ENCODE measurements at places on chromosomes 12 and 14.

- DNase-seq, result no peak
These were observed 577 bp downstream of the DTX3 start for GRCh38 chr12:57604992-57605810.

DNA sequence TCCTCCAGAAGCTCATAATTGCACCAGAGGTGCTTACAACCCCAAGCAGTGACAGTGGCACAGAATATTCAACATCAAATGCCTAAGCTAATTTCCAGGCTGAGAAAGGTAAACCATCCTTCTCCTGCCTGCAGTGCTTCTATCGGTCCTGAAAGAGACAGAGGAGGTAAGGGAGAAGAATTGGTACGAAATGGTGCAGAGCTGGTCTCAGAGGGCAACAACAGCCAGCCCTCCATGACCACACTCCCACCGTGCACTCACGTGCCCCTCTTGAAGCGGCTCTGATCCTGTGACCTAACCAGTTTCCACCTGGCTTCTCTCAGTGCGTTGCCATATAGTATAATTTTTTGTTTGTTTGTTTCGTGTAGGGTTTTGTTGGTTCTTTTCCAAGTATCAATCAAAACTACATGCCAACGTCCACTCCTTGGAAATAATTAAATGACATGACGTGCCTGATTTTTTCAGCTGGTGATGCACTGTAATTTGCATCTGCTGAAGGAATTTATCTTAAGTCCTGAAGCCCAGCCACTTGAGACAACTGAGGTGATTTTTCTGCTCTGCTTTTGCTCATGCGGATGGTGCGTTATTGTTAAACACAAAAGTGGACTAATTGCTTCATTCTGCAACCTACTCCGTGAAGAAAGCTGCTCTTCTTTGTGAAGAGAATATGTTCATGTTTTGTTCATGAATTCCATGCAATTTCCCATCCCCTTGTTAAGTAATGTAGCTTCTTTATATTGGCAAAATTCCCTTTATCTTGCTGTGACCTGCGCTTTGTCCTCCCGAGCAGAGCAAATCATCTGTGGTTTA is 1.3 kb upstream of the ATP2A2 start:
- no peak for DNase-seq

DNA sequence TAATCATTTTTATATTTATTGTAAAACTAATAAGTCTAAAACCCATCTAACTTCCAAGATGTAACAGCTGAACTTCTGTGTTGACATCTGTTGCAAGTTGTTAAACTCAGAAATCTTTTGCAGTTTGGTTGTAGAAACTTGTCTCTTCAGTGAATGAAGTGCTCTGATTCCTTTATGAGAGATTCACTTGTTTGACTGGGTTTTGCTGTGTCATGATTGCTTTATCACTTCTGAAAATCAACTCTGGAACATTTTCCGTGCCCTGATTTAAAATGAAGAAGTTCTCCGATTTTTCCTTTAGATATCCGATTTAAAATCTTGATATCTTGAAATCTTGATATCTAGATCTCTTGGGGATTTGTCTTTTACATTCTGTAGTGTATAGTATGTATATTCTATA is 65.1 kb downstream of the DIP2B start:
- no peak for DNase-seq

DNA sequence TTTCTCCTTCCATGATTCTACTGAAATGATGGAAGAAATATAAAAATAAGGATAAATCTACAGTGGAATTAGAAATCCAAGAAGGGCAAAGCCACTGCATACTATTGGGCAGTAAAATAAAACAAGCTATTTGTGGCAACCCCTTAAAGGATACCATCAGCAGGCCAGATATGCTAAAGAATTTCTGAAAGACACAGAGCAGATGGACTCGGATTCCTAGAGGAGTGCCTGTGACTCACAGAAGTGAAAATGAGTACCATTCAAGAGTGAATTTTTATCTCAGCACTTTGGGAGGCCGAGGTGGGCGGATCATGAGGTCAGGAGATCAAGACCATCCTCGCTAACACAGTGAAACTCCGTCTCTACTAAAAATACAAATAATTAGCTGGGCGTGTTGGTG is 318.1 kb downstream of the LRIG3 start:
- DNase-seq, result no peak

GRCh38 chr12:15899282-15899870 is 11.8 kb upstream of the DERA start:
- DNase-seq, result no peak

GRCh38 chr14:94904636-94905035 is 134.7 kb upstream of the GSC start:
- DNase-seq, result no peak

GRCh38 chr14:67650151-67650550 is 24.3 kb downstream of the VTI1B start:
- no peak for DNase-seq

GRCh38 chr14:97848317-97848980 is 1051.3 kb downstream of the VRK1 start:
- DNase-seq, result no peak

DNA sequence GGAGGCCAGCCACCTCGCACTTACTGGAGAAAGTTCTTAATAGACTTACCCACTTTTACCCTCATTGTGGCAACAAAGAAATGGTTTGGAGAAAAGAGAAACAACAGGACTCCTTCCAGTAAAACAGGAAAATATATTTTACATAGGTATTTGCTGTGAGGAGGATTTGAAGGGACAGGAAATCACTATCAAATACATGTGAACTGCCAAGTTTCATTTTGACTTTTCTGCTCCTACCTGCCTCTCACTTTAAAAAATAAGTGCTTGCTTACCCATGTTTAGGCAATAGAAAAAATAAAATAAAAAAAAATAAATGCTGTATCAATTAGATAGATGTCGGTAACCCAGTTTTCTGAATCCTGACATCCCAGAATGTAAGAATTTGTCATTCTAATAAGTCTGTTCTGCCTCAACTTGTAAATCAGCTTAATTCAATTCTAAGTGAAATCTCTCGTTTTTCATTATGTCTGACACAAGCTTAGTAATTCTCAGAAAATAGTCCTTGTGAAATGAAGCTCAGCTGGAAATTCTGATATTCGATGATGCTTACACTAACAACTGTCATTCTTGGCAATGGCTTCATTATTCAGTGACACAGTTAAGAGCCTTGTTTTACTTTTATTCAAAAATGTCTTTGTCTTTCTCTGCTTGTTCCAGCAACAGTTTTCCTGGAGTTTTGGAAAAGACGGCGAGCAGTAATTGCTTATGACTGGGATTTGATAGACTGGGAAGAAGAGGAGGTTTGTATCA is 131.3 kb downstream of the SLC5A8 start:
- DNase-seq, result no peak
